ENCODE measurements at places on chromosomes 3 and 15. TPM values are rescaled to one million over a fixed set of nuclear protein-coding genes. Genes with fewer than 3 reads are reported as not detected.
A peak's percentile ranks its signal among the peaks of the same experiment; 100 is the strongest.

GRCh38 chr3:87771337-87772192, 287.2 kb downstream of the CGGBP1 start:
- DNase-seq, result peak; percentile 56

DNA sequence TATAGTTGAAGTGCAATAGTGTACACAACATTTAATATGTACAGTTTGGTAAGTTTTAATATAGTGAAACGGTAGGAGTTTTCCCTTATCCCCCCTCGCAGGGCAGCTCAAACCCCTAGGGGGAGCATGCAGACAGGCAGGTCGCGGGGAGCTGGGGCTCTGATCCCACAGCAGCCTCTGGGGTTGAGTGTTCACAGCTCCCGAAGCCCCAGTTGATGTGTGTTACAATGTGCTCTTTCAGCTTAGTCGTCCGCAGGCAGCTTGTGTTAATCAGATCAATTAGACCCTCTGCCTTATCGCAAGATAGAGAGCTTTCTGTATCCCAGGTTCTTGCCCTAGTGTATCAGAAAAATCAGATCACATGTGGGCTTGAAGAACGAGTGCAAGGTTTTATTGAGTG, 143.1 kb upstream of the CHRNA7 start:
- DNase-seq, result no peak

DNA sequence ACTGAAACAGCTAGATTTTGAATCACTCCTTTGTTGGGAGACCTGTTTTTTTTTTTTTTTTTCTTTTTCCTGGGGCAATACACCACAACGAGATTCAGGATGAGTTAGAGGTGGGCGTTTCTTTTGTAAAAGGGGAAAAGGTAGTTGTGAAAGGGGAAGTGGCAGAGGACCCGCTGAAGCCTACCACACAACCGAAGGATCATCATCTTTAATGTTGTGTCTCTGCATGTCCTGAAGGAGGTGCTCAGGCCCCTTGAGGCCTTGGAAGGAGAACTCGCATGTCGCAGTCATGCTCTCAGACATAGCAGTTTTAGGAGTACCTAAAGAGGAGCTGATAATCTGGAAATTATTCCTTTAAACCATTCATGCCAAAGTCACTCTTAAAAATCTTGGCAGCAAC, 137.9 kb upstream of the LRIG1 start:
- no peak for DNase-seq

- DNase-seq, result no peak
Measured at GRCh38 chr3:156834962-156835535, 8.9 kb downstream of the LEKR1 start.

DNA sequence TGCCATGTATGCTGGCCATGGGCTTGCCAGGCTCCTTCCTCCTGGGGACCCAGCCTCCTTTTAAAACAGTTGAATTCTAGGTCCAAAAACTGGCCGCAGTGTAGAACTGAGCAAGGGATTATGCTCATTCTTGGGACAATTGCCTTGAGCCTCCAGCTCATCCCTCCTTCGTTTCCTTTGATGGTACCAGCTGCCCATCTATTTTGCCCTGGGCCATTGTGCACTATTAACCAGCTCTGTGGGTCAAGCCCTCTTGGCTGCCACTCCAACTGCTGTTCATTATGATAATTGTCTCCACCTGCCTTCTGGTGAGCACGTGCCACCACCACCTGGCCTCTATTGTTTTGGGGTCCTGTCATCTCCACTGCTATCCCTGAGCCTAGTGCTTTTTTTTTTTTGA, 75.8 kb upstream of the SYN2 start:
- DNase-seq, result no peak

GRCh38 chr3:21909096-21909495, 158.1 kb upstream of the ZNF385D start:
- DNase-seq, result no peak

- DNase-seq, result no peak
Measured at GRCh38 chr3:167996514-167996913, 99.2 kb downstream of the GOLIM4 start.

DNA sequence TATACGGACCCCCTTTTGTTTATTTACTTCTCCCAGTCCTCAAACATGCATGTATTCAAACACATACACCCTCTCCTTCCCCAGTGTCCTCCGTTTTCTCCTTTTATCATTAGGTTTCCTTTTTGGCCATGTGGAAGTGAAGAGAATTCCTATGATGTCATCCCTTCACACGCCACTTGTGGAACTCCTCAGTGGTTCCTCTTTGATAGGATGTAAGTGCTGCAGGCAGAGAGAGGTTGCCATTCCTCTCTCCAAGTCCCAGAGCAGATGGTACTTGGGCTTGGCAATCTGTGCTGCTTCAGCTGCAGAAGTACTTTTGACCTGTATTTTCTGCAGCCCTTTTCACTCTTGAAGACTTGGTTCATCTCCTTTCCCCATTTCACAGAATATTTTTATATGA, 32.9 kb upstream of the CRTC3 start:
- DNase-seq, result no peak

GRCh38 chr3:195849322-195850074, 37.8 kb upstream of the MUC4 start:
- no peak for DNase-seq

DNA sequence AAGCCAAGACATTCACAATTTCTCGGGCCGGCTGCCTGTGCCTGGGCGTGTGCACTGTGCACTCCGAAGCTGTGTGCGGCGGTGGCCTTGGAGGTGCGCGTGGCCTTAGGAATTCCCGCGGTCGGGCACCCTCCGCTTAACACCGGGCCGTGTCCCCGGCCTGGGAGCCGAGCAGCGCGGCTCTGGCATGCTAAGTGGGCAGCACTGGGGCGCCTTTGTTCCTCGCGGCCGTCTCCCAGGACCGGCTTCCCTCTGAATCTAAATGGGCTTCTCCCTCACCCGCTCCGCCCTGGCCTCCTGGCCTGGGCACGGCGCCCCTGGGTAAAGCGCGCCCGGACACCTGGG, 498 bp upstream of the ARNT2 start:
- no peak for DNase-seq

DNA sequence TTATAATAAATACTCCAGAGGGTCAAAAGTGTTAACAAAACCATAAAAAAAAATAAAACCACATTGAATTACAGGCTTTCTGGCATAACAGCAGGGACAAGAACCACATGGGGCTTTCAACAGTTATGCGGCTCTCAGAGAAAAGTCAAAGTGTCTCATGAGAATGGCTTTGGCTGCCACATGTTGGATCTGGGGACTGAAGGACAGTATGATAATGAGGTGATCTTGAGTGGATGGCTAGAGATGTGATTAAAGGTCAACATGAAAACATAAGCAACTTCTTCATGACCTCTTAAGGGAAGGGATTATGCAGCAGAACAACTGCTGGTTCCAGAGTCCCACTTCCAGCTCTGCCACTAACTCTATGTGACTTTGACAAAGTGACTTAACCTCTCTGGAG, 5.2 kb downstream of the RAB27A start:
- no peak for DNase-seq

DNA sequence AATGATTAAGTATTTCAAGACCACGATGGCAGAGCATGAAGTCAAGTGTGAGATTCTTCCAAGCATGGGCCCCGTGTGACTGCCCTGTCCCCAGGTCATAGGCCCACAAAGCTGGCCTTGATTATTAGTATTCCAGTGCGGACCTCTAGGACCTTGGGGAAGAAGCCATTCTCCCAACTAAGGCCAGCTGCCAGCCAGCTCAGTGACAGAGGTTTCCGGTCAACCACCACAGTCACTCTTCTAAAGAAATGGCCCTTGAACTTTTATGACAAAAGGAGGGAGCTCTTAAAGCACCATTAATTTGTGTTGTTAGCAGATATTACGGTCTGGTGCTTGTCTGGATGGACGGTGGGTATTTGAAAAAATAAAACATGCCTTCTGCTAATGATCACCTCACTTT, 28.0 kb downstream of the FAM3D start:
- no peak for DNase-seq

DNA sequence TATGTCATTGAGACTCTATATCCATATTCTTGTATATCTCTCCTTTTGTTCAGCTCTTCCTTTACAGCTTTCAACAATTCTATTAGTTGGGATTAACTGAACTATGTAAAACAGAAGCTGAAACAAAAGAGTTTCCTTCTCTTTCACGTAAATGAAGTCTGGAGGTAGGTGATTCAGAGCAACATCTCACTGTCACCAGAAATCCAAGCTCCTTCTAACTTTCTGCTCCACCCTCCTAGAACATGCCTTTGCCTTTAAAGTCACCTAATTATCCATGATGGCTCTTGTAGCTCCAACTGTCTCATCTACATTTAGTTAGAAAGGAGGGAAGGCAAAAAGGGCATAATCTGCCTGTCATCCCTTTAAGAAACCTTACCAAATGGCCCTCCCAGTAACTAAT, 458.2 kb upstream of the MDFIC2 start:
- DNase-seq, result no peak

DNA sequence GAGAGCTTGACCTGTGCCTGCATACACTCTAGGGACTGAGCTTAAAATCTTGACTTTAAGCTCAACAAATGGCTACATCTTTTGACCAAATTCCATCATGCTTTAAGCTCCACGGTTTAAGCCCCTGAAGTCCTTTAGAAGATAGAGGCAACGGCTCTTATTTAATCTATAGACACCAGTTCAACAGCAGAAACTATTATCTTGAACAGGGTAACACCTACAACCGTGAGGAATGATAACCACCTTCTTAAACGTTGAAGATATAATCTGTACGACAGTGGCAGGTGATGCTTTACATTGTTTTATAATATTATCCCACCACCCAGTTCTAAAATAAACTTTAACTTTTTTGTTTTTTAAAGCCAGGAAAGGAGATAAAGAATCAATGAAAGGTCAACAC, 1007.8 kb downstream of the FHIT start:
- no peak for DNase-seq

GRCh38 chr3:134229038-134229437, 21.6 kb downstream of the RYK start:
- DNase-seq, result no peak

DNA sequence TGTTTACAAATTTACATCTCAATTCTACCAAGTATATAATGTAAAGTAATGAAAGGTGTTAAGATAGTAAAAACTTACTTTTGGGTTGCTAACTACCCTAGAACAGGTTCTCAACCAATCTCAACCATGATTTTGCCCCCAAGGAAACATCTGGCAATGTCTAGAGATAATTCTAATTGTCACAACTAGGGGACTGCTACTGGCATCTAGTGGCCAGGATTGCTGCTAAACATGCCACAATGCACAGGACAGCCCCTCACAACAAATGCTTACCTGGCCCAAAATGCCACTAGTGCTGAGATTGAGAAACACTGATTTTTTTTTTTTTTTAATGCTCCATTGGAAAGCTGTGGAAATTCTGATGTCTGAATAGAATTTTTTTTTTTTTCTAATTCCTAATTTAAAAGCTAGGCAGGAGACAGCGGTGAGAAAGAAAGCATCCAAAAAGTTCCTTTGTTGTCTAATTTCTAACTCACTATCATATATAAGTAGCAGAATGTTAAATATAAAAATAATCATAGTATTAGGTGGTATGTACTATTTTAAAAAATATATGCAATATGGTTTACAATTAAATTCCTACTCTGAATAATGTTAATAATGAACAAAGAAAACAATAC, 81.5 kb downstream of the TJP1 start:
- DNase-seq, result no peak

DNA sequence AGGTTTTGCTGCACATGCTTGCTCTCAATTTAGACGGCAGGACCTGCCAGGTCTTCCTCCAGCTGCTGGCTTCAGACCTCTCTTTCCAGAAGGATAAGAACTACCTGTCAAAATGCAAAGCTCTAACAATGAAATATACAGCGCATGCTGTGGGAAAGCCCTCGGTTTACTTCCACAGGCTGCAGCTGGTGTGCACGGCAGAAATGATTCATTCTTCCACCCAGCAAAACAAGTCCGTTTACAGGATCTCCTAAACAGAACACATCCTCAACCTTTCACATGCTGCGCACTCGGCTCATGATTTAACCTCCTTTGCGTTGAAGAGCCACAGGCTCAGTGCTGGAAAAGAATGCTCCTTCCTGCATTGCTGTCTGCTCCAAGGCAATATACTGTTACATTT, 92.4 kb upstream of the WNT5A start:
- peak; percentile 66 for DNase-seq

GOLGA8G gene
- not detected for total RNA-seq

SPTBN5 gene
- 0.16 TPM for total RNA-seq

UBAP1L gene
- 4.6 TPM for total RNA-seq

CCDC39 gene
- total RNA-seq, result not detected

Measured in sigmoid colon (tissue), 7 donors.